Cardiac septum (tissue), 1 donor: ENCODE measurements at places on chromosomes 7 and 10.
A peak's percentile ranks its signal among the peaks of the same experiment; 100 is the strongest.

GRCh38 chr7:1193593-1194424, 33.8 kb upstream of the ZFAND2A start:
- DNase-seq = peak; percentile 82

- peak; percentile 91 for DNase-seq
Measured at GRCh38 chr7:909358-910329, 33.3 kb downstream of the GET4 start.

DNA sequence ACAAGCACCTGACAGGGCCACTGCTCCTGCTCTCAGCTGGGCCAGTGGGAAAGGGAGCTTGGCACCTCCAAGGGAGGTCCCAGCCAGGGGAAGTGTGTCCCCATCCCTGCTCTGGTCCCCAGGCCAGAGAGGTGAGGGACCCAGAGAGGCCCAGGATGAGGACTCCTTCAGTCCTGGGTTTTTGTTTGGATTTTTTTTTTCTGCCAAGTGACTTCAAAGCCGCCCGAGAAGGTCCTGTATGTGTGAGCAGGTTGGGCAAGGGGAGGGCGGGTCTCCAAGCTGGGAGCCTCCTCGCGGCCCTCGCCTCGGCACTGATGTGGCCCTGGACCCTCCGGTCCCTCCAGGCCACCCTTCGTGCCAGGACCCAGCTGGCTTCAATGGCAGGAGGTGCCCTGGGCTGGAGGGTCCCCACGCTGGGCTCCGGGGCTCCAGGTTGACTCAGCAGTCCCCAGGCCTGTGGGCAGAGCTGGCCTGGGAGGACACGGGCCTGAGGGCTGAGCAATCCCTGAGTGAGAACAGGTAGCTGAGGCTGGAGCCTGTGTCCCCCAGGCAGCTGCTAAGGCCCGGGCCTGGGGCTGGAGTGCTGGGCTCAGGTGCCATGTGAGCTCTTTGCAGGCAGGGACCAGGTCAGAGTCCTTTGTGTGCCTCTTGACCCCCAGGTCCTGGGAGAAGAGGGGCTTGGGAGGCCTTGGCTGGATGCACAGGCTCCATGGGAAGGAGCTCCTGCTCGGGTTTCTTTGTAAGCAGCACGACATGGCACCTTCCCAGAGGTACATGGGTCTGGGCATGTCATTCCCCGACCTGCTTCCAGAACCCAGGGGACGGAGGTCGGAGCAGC, 140.6 kb downstream of the FAM53B start:
- no peak for DNase-seq

DNA sequence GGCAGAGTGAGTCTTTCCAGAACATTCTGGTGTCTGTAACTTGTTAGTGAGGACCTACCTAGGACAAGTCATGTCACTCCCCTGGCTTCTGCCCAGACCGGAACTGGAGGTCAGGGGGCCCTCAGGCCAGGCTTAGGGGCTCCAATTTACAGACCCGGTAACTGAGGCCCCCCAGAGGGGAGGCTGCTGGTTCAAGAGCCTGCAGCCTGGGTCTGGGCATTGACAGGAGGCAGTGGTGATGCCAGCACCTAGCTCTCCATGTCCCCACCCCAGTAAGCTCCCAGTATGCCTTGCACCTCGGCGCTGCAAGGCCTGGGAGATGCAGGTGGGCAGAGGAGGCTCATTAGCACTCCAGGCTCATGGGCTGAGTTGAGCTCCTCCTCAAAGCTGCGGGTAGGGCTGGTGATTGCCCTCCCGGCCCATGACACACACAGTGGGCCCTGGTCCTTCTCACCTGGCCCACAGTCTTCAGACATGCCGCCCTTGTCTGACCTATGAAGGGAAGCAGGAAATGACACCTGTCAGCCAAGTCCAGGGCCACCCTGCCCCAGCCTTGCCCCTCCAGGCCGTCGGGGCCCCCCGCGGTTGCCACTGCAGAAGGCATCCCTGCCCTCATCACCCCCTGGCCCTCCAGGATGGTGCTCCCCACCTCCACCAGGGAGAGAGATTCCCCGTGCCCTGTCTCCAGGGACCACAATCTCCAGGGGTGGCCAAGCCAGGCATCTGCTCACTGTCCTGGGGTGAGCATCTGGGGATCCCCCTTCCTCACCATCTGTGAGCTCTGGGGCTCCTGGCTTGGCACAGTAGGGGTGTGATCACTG, 88.3 kb upstream of the TMEM248 start:
- DNase-seq = no peak

GRCh38 chr10:62492012-62492869, 118.1 kb downstream of the ZNF365 start:
- DNase-seq = no peak

GRCh38 chr7:138755842-138756590, 41.8 kb upstream of the TMEM213 start:
- DNase-seq = no peak

- no peak for DNase-seq
Measured at GRCh38 chr7:19106241-19107080, 11.0 kb downstream of the TWIST1 start.

- peak; percentile 78 for DNase-seq
Measured at GRCh38 chr7:37832194-37832593, 16.2 kb upstream of the NME8 start.

- peak; percentile 64 for DNase-seq
Measured at GRCh38 chr7:3042861-3043489, 692 bp downstream of the CARD11 start.

DNA sequence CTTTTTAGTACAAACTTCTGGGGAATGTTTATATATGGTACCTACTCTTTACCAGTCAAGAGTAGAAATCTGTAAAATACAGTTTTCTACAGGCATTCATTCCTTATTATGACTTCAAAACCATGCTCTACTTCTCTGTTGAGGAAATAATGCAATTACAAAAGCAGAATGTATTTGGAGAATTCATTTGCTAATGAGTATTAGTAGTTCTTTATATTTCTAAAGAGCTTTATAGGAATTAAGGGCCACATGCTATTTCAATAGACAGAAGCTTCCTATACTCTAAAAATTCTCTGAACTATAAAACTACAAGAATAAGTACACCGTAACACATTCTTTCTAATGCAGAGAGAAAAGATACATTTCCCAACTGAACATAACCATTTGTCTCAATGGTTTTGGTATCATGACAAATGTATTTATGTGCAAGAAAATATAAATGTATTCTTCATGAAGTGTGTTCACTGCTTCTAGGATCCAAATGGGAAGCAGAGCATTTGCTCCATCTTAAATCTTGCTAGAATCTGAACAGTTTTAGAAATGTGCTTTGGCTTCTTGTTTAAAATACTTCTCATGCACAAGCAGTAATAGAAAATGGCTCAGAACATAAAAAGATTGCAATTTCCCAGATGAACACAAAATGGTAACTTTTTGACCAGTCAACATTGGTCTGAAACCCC, 21.8 kb downstream of the CDK1 start:
- no peak for DNase-seq

GRCh38 chr10:99533496-99534449, 1.0 kb downstream of the NKX2-3 start:
- no peak for DNase-seq

- DNase-seq = peak; percentile 88
Measured at GRCh38 chr7:28958235-28958979, at the start of gene TRIL. TRIL (minus strand) TSS chr7:28958330; CDS start chr7:28958046, 284 bp downstream.

DNA sequence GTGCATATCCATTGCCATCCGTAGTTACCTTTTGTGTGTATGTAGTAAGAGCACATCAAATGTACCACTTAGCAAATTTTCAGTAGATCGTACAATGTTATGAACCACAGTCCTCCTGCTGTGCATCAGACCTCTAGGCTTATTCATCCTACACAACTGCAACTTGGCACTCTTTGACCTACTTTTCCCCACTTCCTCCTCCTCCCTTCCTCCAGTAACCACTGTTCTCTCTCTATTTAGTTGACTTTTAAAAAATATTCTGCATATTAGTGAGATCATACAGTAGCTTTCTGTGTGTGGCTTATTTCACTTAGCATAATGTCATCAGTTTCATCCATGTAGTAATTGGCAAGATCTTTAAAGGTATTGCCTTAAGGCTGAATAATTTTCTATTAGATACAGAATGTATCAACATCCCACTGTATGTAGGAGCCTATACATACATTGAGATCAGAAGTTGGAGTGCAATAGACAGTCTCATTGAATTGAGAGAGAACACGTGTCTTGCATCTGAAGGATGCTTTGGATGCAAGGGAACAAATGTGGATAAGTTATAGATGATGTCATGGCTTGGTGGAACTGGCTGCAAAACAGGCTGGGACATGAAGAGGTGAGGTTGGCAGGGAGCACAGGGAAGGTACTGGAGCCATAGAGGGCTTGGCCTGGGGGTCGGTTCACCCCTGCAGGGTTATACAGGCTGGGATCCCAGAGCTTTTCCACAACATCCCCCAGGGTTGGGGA, 83.0 kb upstream of the FAM180A start:
- no peak for DNase-seq

GRCh38 chr7:5043661-5044060, 2.0 kb upstream of the RBAK start:
- DNase-seq = no peak

- DNase-seq = no peak
Measured at GRCh38 chr10:30775779-30776591, 146.4 kb upstream of the LYZL2 start.

GRCh38 chr10:87935290-87936141, 72.1 kb downstream of the PTEN start:
- DNase-seq = no peak
